ENCODE measurements at places on chromosomes 13 and 19.

DNA sequence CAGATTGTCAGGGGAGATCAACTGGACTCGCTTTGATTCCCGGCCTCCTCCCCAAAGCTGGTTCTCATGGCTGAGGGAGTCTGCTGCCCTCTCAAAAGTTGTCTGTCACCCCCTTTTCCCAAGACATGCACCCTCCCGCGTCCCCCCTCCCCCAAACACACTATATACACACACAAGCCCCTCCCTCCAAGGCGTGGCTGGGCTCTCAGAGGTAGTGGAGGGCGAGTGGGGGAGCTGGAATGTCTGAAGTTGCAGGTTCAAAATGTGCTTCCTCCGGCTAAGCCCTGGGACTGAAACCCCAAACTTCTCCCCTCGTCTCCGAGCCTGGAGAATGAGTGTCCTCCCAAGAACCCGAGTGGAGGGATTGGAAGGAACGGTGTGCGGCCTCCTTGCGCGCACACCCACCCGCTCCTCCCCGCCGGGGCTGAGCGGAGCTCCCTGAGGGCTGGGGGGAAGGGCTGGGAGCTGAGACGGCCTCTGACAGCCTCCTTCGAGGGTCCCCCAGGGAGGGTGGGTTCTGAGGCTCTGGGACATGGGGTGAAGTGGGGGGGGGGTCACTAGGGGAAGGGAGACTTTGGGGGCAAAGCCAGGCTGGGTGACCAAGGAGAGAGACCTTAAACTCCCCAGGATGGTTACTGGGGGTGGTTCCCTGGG lies 9.9 kb upstream of the MEIS3 start:
- no peak for DNase-seq

DNA sequence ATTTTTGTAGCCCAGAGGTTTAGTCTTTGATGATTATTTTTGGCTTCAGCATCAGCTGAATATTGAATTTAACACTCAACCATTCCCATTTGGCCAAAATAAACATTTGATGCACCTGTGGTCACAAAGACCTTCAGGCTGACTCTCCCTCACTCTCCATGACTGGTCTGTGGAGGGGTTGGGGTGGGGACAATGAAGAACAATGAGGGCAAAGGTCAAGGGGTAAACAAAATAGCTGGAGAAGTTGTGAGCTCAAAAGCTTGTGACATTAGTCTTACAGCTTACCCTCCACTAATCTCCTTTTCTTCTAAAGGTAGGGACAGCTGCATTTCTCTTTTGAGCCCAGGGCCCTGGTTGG lies 86.9 kb downstream of the SLC15A1 start:
- DNase-seq = no peak

DNA sequence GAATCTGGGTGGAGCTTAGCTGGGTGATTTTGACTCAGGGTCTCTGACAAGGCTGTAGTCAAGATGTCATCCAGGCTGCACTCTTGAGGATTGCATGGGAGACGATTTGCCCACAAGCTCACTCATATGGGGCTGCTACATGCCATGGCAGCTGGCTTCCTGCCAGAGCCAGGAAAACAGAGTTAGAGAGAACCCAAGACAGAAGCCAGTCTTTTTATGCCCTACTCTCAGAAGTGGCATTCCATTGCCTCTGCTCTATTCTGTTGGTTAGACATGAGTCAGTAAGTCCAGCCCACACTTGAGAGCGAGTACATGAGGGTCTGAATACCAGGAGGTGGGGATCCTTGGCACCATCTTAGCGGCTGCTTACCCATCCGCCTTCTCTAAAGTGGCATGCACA lies 9.5 kb downstream of the POLR1D start:
- no peak for DNase-seq

GRCh38 chr13:44416301-44416700 lies 42.7 kb downstream of the SERP2 start:
- DNase-seq = no peak

DNA sequence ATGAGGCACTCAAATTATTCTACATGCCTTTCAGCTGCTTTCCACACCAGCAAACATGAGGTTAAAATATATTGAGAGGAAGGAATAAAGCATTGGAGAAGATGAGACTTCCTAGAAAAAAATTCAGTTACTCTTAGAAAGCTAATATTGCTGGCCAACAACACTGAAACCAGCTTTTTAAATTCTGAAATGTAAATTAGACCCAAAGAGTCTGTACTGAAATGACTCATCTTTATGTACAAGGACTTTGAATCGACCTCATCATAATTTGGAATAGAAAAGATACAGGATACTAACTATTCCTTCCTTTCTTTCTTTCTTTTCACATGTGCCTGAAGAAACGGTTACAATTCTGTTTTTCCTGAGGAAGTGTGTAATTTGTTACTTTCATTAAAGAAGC lies 6.5 kb upstream of the HSPH1 start:
- no peak for DNase-seq

DNA sequence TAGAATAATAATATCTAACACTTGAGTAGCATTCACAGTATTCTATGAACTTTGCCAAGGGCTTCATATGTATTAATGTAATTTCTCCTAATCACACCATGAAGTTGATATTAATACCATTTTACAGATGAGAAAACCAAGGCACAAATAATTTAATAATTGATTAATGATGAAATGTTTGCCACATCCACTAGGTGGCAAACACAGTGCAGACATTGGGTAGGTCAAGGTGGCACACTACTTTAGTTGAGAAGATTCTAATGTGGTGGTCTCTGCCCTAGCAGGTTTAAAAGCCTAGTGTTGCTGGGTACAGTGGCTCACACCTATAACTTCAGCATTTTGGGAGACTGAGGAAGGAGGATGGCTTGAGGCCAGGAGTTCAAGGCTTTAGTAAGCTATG lies 412.4 kb downstream of the SUCLA2 start:
- no peak for DNase-seq

DNA sequence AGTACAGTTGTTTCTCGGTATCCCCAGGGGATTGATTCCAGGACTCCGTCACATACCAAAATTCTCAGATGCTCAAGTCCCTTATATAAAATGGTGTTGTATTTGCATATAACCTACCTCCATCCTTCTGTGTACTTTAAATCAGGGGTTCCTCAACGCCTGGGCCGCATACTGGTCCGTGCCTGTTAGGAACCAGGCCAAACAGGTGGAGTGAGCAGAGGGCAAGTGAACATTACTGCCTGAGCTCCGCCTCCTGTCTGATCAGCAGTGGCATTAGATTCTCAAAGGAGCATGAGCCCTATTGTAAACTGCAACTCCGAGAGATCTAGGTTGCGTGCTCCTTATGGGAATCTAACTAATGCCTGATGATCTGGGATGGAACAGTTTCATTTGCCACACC lies 42.2 kb upstream of the KCTD4 start:
- DNase-seq = no peak

DNA sequence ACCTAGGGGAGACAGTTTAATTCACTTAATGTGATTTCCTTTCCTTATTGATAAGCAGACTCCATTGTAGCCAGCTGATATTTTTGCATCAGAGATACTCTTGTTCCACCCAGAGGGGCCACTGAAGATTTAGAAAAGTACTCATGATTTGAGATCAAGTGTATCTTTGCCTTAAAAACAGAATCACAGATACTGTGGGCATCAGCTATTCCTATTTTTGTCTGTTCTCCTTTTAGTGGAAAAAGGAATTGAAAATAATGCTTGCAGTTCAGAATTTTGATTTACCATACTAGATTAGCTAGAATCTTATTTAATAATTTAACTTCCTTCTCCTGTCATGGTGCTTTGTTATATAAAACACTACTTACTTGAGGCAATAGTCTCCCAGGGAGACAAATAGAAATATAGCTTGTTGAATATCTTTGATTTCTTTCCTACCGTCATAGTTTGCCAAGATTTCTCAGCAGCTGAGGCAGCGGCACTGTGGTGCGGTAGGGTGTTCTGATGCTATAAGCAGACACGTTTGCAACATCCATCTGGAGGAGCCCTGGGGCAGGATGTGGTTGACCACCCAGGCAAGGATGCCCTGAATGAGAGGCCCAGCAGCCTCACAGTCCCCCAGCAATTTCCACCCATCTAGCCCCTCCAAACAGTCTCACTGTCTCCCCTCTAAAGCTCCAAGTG lies 47.0 kb upstream of the RAP2A start:
- no peak for DNase-seq

- DNase-seq = no peak
These were observed 21.2 kb upstream of the C13orf46 start for GRCh38 chr13:113995051-113995601.

GRCh38 chr13:101614491-101614890 lies 162.0 kb downstream of the ITGBL1 start:
- DNase-seq = no peak

GRCh38 chr19:13429563-13429962 lies 76.7 kb downstream of the CACNA1A start:
- no peak for DNase-seq

- no peak for DNase-seq
These were observed 126.3 kb downstream of the KCTD12 start for GRCh38 chr13:76759877-76760276.

GRCh38 chr13:30143666-30144400 lies 163.5 kb downstream of the KATNAL1 start:
- DNase-seq = peak; percentile 63

DNA sequence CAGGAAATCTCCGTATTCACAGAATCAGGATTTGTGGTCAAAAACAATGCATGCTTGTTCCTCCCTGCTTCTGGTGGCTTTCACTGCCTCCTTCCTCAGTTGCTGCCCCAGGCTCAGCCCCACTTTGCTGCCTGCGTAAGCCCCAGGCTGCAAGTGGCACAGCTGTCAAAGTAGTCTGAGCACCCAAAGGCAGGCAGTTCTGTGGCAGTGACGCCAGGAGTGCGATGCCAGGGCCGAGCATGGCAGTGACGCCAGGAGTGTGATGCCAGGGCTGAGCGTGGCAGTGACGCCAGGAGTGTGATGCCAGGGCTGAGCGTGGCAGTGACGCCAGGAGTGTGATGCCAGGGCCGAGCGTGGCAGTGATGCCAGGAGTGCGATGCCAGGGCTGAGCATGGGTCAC lies 77.3 kb upstream of the GPR183 start:
- no peak for DNase-seq

DNA sequence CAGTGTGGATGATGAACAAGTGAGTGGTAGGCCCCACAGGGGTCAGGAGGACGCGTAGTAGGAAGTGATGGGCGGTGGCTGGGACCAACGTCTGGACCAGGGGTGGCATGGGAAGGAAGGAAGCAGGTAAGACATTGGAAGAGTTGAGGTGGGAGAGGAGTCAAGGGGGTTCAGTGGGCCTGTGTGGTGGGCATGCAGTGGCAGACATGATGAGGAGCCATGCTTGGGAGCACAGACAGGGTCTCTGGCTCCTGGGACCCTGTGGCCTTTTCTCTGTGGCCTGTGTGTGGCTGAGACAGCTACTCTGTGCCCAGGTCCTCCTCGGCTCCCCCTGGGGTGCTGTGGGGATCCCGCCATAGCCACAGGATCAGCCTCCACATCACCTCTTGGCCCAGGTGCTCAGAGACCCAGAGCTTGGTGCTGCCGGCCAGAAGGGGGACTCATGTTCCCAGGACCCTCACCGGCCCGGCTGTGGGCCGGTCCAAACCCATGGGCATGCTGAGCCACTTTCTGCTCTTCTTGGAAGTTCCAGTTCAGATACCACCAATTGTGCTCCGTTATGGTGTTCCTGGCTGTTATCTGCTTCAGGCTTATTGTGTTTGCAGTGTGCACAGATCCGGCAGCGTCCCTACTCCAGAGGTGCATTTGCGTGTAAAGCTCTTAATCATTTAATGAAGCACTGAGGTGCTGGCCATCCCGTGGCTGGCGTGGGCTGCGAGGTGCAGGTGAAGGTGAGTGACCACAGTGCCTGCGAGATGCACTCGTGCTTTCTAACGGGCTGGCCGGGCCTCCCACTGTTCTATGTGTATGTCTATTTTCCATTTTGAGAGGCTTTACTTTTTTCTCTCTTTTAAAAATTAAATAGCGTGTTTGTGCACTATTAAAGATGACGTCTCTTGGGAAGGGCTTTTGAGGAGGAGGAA lies 147.9 kb downstream of the TEX29 start:
- DNase-seq = no peak

DNA sequence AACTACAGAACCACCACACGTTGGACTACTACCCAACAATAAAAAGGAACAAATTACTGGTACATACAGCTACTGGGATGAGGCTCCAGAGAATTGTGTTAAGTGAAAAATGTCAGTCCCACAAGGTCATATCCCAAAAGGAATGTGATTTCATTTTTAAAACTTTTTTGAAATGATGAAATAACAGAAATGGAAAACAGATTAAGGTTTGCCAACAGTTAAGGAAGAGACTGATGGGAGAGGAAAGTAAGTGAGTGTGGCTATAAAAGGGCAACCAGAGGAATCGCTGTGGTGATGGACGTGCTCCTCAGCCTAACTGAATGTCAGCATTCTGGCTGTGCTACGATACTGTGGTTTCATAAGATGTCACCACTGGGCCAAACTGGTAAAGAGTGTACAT lies 512.8 kb downstream of the UQCRFS1 start:
- peak; percentile 6 for DNase-seq

DNA sequence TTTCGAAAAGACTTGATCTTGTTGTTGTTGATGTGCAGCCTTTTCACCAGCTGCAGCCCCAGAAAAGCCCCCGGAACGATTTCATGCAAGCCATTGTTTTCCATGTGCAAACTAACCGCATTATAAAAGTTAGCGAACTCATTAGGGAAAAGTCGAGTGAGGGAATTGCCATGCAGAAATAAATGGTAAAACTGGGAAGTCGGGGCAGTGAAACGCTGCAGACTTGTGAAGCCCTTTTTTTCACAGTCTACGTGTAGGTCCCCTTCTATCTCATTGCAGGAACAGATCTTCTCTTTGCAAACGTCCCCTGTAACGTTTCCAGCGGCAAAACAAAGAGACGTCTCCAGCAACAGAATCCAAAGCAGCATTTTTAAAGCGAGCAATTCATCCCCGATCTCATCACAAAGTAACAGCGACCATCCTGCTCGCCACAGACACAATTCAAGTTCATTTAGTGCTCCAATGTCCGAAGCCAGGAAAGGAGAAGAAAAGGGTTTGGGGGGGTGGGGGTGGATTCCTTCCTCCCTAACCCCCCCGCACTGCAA lies 1.1 kb downstream of the SLITRK1 start:
- DNase-seq = peak; percentile 35

- no peak for DNase-seq
These were observed 23.3 kb upstream of the GGACT start for GRCh38 chr13:100611678-100612492.

DNA sequence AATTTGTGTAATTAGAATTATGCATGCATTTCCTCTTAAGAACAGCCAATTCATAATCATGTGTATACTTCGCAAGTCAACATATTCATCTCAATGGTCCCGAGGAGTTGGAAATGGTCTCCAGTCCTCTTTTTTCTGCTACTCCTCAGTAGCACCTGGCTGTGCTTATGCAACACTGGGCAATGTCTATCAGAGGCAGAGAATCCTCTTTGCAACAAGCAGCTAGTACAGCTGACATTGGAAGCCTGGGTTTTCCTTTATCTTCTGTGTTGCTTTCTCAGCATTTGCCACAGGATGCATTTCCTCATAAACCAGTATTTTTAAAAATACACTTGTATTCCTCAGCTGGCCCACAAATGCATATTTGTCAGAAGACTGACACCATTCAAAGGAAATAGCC lies 405.3 kb upstream of the GPC6 start:
- DNase-seq = no peak
